ENCODE measurements at places on chromosomes 3 and 15.

DNA sequence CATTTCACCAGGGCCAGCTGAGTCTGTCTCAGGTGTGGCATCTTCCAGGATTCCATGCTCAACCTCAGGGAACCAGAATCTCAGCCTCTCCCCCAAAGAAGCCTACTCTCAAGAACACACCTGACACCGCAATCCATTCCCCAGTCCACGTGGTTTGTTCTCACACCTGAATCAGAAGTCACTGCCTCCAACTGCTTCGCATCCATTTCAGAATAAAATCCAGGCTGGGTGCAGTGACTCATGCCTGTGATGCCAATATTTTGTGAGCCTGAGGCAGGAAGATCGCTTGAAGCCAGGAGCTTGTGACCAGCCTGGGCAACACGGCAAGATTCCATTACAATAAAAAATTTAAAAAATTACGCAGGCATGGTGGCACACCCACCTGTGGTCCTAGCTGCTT lies 212.2 kb downstream of the FOXP1 start:
- DNase-seq = no peak

DNA sequence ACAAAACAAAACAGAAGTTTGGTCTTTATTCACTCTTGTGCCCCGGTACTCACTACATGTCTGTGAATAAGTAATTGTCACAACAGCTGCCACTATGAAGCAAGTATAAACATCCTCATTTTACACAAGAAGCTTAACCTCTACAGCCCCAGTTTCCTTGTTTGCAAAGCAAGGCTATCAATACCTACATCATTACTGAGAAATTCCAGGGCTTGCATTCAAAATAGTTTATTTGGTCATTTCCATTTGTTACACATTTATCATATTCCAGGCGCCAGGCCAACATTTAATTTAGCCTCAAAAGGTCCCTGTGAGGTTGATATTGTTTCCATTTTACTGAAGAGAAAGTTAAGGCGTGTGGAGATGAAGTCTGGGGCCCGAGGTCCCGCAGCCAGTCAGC lies 161.4 kb upstream of the LRTM1 start:
- DNase-seq = peak; percentile 32

GRCh38 chr3:64238971-64239667 lies 13.9 kb upstream of the PRICKLE2 start:
- peak; percentile 93 for DNase-seq

- DNase-seq = peak; percentile 12
Measured at GRCh38 chr3:46406788-46407611, at the start of the genes CCR5AS and CCRL2. CCR5AS (minus strand) TSS chr3:46407066. CCRL2 (plus strand) TSS chr3:46407259; CDS start chr3:46408080, 821 bp downstream.

- DNase-seq = no peak
Measured at GRCh38 chr3:65993134-65993900, 45.4 kb downstream of the MAGI1 start.

- DNase-seq = no peak
Measured at GRCh38 chr15:46646490-46646889, 1011.7 kb downstream of the SQOR start.

DNA sequence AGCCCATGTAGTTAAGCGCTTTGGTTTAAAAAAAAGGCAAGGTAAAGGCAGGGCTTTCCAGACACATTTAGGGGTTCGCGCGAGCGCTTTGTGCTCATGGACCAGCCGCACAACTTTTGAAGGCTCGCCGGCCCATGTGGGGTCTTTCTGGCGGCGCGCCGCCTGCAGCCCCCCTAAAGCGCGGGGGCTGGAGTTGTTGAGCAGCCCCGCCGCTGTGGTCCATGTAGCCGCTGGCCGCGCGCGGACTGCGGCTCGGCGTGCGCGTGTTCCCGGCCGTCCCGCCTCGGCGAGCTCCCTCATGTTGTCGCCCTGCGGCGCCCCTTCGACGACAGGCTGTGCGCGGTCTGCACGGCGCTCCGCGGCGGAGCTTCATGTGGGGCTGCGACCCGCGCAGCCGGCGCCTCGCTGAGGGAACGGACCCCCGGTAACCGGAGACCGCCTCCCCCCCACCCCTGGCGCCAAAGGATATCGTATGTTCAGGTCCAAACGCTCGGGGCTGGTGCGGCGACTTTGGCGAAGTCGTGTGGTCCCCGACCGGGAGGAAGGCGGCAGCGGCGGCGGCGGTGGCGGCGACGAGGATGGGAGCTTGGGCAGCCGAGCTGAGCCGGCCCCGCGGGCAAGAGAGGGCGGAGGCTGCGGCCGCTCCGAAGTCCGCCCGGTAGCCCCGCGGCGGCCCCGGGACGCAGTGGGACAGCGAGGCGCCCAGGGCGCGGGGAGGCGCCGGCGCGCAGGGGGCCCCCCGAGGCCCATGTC lies 927 bp downstream of the SMAD6 start:
- DNase-seq = no peak

GRCh38 chr3:9590282-9590791 lies 36.7 kb upstream of the LHFPL4 start:
- no peak for DNase-seq

DNA sequence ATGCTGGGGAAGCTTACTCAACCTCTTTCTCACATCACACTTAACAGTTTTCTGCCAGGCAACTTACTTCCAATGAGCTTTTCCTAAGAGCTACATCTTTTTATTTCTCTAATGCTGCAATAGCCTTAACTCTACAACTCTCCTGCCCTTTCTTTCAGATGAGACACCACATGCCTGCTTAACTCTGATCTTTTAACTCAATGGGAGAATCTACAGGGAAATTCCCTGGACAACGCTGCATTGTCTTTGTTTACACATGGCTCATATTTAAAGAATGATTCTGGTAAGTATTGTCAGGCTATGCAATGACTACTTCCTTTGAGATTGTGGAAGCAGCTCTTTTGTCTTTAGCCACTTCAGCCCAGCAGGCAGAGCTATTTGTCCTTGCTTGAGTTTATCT lies 353.1 kb upstream of the BCHE start:
- peak; percentile 18 for DNase-seq

GRCh38 chr3:32224016-32224516 lies 14.4 kb upstream of the CMTM8 start:
- no peak for DNase-seq

All from fibroblast of mammary gland (primary cell).